ENCODE measurements at places on chromosomes 7 and 10.

DNA sequence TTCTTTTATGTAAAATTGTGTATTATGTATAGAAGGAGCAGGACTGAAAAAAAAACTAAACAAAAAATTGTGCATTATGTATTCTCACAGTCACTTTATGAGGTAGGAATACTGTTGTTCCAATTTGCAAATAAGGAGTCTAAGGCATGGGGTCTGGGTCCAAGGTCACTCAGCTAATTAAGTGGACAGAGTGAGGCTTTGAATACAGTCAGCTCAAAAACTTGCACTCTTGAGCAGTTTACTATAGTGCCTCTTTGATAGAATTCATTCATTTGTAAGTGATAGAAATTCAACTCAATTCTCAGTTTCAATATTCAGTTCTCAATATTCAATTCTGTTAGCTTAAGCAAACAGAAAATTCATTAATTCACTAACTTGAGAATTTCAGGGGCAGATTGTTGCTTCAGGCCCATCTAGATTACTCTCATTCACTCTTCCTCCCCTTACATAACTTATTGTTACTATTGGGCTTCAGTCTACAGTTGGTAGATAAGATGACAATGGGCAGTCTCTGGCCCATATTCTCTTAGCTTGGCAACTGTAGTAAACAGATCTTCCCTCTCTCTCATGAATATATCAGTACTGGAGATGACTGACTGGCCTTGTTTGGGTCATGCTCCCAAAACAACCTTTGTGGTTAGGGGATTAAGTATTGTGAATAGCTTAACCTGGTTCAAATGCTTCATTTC lies 86.6 kb downstream of the BTAF1 start:
- no peak for DNase-seq

- no peak for DNase-seq
These were observed 780.8 kb upstream of the C7orf33 start for GRCh38 chr7:147809786-147810185.

DNA sequence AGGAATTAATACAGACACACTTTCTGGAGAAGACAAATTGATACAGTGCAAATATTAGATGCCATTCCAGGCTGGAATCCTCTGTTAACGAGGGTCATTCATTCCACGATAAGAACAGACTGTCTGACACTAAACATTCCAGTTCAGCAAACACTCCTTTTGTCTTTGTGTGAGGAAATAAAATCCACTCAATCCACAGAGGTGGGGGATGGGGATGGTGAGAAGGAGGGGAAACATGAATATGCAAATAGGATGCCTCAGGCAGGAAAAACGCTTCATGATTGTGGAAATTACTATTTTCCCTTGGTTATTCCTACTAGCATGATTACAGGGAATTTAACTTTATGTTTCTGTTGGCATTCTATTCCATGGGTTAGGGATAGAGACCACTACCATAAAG lies 196.9 kb upstream of the CDCA7L start:
- DNase-seq: no peak

GRCh38 chr7:74006451-74007241 lies 21.3 kb upstream of the ELN start:
- no peak for DNase-seq

GRCh38 chr7:131061818-131062217 lies 265.9 kb upstream of the MKLN1 start:
- DNase-seq: no peak

DNA sequence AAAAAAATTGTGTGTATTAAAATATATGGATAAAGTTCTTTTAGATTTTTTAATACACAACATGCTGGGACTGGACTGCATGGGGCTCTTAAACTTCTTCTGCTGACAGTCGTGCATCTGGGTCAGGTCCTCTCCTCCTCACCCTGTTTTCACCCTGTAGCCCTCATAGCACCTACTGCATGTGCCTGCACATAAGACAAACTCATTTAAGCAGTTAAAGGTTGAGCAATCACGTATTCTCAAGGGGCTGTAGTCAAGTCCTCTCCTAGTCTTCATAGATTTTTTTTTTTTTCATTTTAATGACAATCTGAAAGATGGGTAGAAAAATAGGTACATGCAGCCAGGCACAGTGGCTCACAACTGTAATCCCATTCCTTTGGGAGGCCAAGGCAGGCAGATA lies 23.6 kb upstream of the PDCD4 start:
- DNase-seq: no peak

DNA sequence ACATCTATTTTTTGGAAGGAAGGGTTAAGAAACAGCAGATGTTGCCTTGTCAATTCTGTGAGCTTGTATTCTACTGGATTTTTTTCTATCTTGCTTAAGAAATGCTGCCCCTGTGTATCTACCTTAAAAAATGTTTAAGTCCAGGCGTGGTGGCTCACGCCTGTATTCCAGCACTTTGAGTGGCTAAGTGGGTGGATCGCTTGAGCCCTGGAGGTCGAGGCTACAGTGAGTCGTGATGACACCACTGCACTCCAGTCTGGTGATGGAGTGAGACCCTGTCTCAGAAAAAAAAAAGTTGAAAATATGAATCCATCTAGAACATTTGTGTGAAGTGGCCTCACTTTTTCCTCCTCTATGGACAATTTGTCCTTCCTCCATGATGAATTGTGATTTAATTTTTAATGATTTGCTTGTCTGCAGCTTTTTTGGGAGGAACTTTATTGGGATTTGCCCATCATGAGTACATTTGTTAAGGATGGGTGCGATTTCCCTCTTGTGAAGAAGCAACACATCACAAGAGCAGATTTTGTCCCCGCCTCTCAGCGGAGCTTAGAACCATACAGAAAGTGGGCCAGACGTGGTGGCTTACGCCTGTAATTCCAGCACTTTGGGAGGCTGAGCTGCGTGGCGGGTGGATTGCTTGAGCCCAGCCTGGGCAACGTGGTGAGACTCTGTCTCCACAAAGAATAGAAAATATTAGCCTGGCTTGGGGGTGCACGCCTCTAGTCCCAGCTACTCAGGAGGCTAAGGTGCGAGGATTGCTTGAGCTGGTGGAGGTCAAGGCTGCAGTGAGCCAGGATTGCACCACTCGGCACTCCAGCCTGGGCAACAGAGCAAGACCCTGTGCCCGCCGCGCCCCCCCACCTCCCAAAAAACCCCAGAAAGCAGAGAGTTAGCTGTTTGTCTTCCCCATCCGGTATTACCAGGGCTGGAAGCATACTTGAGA lies 57.7 kb downstream of the DNAJB6 start:
- no peak for DNase-seq

DNA sequence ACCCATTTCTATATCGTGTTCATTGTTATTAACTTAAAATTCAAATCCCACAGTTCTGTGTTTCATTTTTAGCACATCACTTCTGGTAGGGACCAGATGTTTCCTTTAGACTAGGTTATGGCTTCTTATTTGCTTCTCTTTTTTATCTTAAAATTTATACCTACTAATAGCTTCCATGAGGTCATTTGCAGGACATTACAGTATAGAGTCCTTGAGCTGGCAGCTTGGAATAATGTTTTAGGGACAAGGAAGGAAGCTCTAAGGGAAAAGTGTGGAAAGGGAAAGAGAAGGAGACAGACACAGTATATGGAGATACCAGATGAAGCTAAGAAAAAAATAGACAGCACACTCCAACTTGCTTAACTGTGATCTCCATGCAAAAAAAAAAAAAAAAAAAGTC lies 48.8 kb upstream of the CD36 start:
- no peak for DNase-seq

DNA sequence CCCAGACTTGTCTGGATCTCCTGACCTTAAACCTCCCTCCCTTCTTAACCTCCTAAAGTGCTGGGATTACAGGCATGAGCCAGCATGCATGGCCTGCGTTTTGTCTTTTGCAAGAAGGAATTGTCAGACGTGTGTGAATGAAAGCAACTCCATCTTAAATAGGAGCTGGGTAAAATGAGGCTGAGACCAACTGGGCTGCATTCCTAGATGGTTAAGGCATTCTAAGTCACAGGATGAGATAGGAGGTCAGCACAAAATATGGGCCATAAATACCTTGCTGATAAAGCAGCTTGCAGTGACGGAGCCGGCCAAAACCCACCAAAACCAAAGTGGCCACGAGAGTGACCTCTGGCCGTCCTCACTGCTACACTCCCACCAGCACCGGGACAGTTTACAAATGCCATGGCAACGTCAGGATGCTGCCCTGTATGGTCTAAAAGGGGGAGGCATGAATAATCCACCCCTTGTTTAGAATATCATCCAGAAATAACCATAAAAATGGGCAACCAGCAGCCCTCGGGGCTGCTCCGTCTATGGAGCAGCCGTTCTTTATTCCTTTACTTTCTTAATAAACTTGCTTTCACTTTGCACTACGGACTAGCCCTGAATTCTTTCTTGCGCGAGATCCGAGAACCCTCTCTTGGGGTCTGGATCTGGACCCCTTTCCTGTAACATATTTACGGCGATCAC lies 41.2 kb upstream of the SDK1 start:
- DNase-seq: no peak

GRCh38 chr7:30246392-30246791 lies 38.0 kb upstream of the ZNRF2 start:
- no peak for DNase-seq

GRCh38 chr10:130810856-130811255 lies 500.7 kb downstream of the TCERG1L start:
- no peak for DNase-seq

- DNase-seq: no peak
These were observed 129.2 kb upstream of the CDCA7L start for GRCh38 chr7:22074897-22075296.

DNA sequence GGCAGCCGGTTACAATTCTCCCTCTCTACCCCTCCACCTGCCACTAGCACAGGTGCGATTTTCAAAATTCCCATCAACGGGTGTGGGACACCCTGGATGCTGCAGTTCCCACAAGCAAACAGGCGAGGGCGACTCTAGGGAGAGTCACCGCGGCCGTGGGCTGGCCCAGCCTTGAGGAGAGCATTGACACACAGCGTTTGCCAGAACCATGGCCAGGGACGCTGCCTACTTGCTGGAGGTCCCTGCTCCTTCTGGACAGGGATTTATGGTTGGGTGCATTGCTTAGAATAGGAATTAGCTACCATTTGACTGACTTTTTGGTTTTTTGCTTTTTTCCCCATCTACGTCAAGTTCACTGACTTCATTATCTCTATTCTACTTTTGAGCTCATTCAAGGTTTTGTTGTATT lies 19.0 kb upstream of the CLDN4 start:
- DNase-seq: peak; percentile 39

DNA sequence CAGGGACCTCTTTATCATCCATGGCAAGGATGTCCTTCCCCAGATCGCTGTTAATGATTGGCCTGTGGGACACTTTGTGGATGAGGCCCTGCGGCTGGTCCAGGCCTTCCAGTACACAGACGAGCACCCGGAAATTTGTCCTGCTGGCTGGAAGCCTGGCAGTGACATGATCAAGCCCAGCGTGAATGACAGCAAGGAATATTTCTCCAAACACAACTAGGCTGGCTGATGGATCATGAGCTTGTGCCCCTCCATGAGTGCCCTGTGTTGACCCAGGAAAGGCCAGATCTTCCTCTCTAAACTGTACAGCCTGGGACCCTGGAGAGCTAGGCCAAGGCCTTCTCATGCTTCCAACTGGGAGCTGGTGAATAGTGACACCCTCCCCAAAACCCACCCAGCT lies 124.1 kb downstream of the CUL2 start:
- no peak for DNase-seq

DNA sequence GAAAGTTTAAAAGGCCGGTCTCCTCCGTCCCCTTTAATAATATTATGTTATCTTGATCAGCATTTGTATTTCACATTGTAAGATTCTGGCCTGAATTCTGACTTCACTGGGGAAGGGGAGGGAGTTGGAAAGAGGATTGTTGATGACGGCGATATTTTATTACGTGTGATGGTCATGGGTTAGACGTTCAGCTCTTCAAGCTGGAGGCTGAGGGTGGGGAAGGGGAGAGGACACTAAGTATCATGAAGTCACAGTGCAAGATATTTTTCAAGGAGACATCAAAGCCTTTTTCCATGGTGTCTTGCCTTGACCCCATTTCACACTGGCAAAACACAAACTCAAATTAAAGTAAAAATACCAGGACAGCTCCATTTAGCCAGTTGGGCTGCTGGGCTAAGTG lies 126.7 kb downstream of the WDR11 start:
- DNase-seq: no peak

DNA sequence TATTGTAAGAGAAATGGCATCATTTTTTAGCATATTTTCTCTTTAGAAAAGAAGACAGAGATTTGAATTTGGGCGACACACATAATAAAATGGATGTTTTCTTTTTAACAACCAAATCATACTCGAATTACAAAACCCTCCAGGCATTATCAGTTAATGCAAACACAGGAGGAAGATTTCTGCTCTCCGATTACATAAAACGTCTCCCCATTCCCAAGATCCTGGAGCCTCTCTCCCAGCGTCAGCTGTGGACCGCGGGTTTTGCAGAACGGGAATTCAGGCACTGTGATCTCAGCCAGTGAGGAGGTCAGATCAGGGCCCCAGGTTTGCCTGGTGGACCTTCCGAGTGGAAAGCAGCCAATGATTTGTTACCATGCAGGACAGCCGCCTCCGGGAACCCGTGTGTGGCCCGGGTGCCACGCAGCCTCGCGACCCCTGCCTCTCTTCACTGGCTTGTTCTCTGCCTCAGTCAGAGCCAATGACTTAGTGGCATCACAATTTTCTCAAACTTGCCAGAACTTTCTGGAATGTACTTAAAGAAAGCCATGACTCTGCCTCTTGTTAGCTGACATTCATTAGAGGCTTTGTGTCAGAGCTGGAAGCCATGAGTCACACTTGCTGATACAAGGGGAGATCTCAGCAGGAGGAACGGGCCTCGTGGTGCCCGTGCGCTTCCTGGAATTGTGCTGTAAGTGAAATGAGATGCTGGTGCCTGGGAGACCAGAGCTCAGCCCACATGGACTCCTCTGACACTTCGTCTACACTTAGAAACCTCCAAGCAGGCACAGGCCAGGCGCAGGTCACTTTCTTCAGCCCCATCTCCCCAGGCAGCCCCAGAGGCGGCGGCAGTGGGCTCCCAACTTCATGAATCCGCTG lies 246.1 kb downstream of the KLF6 start:
- DNase-seq: no peak

DNA sequence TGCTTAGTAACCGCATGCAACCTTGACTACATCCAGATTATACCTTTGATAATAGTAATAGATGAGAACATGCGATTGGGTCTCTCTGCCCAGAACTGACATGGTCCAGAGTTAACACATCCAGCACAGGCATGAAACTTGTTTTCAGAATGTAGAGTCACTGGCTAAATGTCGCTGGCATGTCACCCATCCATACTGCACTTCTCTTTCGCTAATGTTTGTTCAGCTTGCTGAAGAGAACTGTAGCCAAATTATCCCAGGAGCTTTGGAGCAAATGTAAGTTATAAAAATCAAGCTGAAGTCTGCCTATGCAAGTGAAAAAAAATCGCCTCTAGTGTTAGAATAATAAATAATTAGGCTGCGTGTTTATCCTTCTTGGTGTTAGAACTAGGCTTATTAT lies 98.2 kb downstream of the PRTFDC1 start:
- DNase-seq: no peak
